ENCODE measurements at places on chromosomes 4 and X.

- DNase-seq = no peak
These were observed 1.8 kb downstream of the KLF3 start for GRCh38 chr4:38665551-38666411.

- no peak for DNase-seq
These were observed 29.5 kb downstream of the NIPAL1 start for GRCh38 chr4:48046059-48046458.

GRCh38 chrX:72045552-72046277 is 86.0 kb downstream of the RTL5 start:
- DNase-seq = no peak

GRCh38 chr4:109126856-109127255 is 175.6 kb downstream of the COL25A1 start:
- DNase-seq = no peak

GRCh38 chrX:103562801-103563200 is 22.5 kb upstream of the TCEAL4 start:
- no peak for DNase-seq

- no peak for DNase-seq
These were observed 532.0 kb upstream of the SPANXN1 start for GRCh38 chrX:144715337-144715736.

- DNase-seq = no peak
These were observed 22.3 kb upstream of the INTU start for GRCh38 chr4:127610488-127610887.

DNA sequence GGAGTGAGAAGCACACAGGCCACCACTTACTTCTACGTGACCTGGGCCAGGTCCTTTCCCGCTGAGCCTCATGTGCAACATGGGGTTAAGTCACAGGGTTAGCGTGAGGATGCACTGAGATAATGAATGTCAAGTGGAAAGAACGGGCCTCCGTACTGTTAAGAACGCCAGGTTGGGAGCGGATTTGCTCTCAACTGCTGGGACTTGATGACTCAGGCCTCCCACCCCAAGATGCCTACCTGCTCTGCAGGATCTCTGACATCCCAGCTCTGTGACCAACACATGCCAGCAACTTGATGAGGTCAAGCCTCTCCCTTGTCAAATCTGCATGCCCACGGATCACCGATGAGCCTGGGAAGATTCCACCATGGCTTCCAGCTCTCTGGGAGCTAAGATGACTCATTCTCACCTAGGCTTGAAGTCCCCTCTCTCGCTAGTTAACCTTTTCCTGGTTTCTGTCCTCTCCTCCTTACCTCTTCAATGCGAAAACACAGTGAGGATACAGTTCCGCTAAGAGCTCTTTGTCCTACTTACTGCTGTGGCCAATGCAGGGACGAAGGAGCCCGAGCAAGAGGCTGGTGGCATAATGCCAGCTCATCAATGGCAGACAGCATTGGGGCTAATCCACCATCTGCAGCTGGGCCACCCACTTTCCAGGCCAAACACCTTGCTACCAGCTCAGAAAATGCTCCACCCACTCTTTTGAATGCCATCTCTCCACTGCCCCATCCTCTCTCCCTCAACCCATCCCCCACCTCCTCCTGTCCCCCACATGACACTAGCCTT is 67.6 kb downstream of the PJA1 start:
- DNase-seq = no peak

DNA sequence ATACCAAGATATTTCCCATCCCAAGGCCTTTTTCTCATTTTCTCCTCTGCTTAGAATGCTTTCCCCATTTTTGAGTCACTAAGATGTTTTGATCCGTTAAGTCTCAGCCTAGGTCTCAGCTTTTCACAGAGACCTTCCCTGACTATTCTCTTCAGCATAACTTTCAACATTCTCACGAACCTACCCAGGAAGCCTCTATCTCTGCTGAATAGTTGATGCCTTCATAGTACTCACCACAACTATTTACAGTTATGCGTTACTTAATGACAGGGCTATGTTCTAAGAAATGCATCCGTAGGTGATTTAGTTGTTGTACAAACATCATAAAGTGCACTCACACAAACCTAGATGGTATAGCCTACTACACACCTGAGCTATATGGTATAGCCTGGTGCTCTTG is 64.5 kb downstream of the ARL9 start:
- DNase-seq = no peak

DNA sequence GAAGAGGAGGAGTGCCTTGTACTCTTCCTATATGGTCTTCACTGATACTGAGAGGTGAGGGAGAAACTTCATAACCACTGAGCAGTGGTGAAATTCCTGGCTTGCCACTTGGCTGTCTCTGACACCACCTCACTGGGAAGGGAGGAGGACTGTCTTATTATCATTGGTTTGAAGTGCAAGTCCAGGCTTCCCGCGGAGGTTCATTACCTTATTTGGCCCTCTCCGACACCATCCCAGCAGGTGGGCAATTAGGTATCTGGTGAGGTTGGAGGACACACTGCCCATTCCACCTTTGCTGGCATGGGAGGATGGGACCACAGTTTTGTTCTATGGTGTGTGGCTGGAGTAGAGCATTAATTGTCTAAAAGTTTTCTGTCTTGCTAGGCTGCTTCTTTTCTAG is 206.1 kb downstream of the LHFPL1 start:
- no peak for DNase-seq

DNA sequence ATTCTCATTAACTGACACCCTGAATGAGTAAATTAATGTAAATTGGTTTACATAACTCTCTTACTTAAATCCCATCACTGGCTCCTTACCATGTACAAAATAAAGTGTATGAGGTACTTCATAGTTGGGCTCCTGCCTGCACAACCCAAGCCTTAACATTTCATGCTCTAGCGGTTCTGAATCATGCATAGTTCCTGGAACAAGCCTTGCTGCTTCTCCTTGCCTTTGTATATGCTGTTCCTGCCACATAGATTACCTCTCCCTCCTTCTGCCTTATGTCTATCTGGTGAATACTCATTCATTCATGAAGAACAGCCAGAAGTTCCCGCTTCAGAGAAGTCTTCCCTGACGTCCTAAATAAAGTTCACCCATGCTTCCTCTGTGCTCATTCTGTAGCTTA is 594.7 kb downstream of the SMARCA1 start:
- no peak for DNase-seq

Measured in cerebellar nuclear complex (tissue), 1 donor.